Activated T-cell treated with anti-CD3 and anti-CD28 coated beads, Interleukin-2, amount 50 U/mL, for 72 hours (primary cell): ENCODE measurements at places on chromosomes 11 and 22.

GRCh38 chr11:114236829-114237228 lies 59.4 kb upstream of the NNMT start:
- DNase-seq, result no peak

- DNase-seq, result no peak
These were observed 15.6 kb downstream of the SMC1B start for GRCh38 chr22:45397806-45398205.

DNA sequence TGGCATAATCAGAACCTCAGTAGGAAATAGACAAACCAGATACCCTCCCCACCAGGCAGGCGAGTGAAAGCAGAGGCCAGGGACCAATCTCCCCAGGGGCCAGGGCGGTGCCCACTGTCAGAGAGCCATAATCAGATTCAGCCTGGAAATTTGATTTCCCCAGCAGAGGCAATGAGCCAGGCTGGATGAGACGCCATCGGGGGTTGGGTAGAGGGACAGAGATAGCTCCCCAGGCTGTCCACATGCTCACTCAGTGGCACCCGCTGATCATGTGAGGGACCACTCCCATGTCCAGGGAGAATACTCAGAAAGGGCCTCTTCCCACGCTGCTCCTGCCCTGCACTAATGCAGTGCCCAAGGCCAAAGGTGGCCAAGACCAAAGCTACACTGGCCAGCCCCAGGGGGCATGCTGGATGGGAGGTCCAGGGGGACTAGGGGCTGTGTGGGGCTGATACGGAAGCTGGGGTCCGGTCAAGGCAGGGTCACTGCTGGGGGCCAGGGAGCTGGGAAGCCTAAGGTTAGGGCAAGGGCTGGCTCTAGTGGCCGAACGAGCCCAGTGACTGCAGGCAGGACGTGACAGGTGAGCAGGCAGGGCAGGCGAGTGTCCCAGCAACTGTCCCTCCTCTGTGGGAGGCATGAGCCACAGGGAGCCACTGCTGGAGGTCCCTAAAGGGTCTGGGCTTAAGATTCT lies 19.8 kb downstream of the ARVCF start:
- DNase-seq, result no peak

DNA sequence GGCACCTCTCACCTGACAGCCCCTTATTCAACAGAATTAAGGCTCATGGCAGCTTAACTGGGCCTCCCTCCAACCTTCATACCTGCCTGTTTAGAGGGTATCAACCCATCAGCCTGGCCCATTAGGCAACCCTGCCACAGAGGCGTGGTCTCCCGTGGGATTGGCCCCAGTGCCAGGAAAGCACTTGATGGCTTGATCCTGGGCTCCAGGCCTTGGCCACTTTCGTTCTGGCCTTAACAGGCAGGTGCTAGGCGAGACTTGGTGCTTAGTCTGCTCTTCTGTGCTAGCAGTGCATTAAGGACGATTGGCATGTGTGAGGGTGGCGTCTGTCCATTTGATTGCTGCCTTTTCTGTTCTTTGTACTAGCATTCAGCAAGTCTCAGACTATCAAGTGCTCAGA lies 75.2 kb downstream of the CABIN1 start:
- no peak for DNase-seq

DNA sequence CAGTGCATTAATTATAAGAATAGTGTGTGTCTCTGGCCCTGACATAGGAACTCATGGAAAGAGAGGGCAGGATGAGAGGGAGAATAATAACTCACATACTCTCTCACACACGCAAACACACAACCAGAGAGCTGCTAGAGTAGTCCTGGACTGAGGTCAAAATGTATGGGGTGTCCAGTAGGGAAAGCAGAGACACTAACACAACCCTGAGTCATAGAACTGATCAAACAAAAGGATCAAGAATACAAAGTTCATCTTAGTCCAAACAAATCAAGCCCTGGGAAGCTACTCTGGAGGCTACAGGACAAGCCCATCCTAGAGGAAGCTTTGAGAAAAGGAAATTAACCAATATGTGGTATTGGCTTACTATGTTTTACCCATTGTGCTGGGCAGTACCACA lies 178.5 kb upstream of the GUCY1A2 start:
- DNase-seq, result no peak

GRCh38 chr11:78645226-78646202 lies 70.8 kb upstream of the NARS2 start:
- DNase-seq, result peak; percentile 63

GRCh38 chr11:97202613-97203292 lies 812.9 kb downstream of the JRKL start:
- DNase-seq, result no peak

DNA sequence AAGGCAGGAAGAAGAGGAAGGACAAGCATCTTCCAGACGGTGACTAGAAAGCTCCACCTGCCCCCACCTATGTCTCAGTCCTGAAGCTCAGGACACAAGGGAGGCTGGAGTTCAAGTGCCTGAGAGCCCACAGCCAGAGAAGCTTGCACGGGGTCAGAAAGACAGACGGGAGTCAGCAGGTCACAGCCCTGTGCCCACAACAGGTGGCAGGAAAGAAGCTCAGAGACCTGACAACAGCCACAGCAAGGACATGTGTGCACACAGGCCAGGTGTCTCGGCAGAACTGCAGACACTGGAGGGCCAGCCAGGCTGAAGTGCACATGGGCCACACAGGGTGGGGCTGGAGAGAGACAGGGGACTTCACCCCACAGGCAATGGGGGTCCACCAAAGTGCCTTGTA lies 37.2 kb upstream of the MOB2 start:
- no peak for DNase-seq

GRCh38 chr11:44456544-44457300 lies 108.7 kb upstream of the CD82 start:
- DNase-seq, result no peak

DNA sequence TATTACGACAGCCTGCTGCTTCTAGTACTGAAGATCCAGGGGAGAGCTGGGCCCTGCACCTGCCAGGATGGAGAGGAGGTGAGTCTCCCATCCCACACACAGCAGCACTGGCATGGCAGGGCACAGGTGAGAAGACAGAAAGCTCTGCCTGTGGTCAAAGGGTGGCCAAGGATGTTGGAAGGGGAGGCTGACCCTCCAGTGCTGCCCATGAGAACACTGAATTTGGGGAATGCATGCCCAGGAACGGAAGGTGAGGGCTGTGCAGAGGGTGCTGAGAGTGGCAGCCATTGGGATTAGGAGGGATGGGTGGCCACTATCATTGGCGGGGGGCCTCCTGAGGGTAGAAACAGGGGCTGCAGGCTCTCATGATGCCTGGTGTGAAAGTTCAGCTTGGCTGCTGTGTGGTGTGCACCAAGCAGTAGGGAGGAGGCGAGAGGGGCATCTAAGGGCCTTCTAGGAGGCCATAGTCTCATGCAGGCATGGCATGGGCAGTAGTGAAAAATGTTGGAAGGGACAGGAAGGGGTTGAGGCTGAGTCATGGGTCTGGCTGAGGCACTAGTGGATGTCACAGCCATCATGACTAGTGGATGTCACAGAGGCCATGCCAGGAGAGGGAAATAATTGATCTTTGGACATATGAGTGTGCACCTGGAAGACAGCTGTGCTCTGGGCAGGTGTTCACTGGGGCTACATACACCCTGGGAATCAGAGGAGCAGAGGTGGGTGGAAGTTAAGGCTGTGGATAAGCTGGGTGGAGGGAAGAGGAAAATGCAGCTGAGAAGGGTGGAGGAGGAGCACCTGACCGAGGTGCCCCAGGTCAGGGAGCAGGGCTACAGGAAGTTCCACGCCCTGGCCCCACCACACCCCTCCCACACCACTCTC lies 2.5 kb upstream of the LRRC74B start:
- no peak for DNase-seq
